ENCODE measurements at places on chromosomes 11 and 22.

GRCh38 chr11:98177925-98178324 is 842.8 kb upstream of the CNTN5 start:
- DNase-seq = no peak

DNA sequence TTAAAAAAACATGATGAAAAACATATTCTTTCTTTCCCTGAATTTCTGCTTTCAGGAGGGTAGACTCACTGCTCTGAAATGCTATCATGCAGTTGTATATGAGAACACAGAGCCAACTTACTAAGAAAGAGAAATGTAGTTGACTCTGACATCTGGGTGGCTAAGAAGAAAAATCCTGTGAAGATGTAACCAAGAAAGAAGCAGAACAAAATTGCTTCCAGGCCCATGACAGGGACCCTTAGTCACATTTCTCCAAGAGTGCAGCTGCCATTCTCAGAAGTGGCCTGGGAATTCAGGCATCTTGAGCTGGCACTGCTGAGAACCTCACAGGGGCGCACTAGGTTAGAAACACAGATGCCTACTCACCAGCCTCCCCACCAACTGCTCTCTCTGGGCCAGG is 73.6 kb downstream of the RPL27A start:
- DNase-seq = no peak

- DNase-seq = no peak
Observed at GRCh38 chr11:124277804-124278203, 21.6 kb downstream of the OR8G5 start.

- DNase-seq = no peak
Observed at GRCh38 chr22:40791241-40791640, 27.9 kb downstream of the SLC25A17 start.

DNA sequence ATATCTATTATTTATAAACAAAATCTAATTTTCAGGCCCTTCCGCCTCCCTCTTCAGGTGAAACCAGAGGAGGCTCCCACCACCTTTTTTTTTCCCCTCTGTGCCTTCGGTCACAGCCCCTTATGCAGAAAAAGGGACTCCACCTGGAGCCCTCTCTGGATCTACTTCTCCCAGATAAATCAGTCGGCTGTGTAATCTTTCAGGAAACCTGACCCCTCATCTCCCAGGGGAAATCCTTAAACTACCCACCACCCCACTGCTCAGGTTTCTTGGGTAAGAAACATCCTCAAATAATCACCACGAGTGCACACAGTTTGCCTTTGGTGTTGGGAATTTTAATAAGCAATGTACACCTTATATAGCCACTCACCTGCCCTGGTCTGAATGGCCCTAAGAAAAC is 104.2 kb downstream of the NAV2 start:
- DNase-seq = peak; percentile 82

GRCh38 chr11:86374586-86374985 is at the start of gene CCDC81:
Gene CCDC81 (plus strand): TSS chr11:86374887. CDS start chr11:86375164, 277 bp downstream.
- DNase-seq = no peak

Data from NCI-H2171 (cell line).